ENCODE measurements at places on chromosomes 2 and 18. TPM values are rescaled to one million over a fixed set of nuclear protein-coding genes. Genes with fewer than 3 reads are reported as not detected.

The TSPYL6 gene
- total RNA-seq, result not detected

DNA sequence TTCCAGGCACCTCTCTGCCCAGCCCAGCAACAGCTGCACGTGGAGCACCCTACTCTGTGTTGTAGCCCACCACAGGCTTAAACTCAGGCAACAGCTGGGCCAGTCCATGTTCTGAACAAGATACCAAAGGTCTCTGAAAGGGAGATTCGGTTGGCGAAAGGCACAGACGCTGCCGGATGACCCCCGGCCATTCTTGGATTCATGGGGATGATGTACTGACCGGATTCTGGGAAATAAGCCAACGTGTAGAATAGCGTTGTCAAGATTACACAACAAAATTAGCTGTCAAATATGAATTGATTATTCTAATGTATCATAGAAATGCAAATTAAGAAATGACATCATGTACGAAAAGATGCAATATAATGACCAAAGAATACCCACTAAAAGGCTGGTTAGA, 283.0 kb upstream of the PXDN start:
- no peak for DNase-seq
- no peak overlapping the region for H3K27ac ChIP-seq

GRCh38 chr18:808502-808901, 3.5 kb downstream of the YES1 start:
- H3K27me3 ChIP-seq, result no peaks in the 10 kb centered on the region
- no peak for DNase-seq
- H3K36me3 ChIP-seq, result no peaks in the 10 kb centered on the region

- DNase-seq, result no peak
- no peak overlapping the region for H3K27ac ChIP-seq
- no peak overlapping the region for H3K4me3 ChIP-seq
- no peaks in the 10 kb centered on the region for H3K36me3 ChIP-seq
- no peaks in the 10 kb centered on the region for H3K27me3 ChIP-seq
Observed at GRCh38 chr2:42566025-42566424, 2.4 kb upstream of the MTA3 start.

GRCh38 chr2:55084641-55085040, 34.4 kb upstream of the RTN4 start:
- H3K4me3 ChIP-seq, result no peak overlapping the region
- no peak overlapping the region for H3K27ac ChIP-seq
- H3K36me3 ChIP-seq, result no peaks in the 10 kb centered on the region
- no peaks in the 10 kb centered on the region for H3K4me1 ChIP-seq
- no peak for DNase-seq

DNA sequence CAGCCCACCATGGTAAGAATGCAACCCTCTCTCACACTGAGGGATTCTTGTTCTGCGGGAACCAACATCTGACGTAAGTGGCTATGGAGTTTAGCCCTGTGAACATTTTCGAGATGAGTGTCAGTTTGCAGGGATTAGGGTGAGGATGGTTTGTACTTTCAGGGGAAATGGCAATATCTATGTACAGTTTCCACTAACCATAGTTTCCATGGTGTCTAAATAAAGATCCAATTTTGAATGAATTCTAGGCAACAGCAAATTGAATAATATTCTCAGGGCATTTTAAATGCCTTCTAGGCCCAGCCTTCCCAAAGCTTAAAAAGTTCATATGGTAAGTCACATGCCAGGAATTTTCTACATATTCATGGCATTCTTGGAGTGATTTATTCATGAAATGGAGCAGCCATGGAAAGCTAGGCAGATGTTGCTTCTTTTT, 105.4 kb upstream of the MMADHC start:
- no peak overlapping the region for H3K27ac ChIP-seq
- H3K36me3 ChIP-seq, result no peaks in the 10 kb centered on the region
- no peak overlapping the region for H3K4me3 ChIP-seq
- no peaks in the 10 kb centered on the region for H3K4me1 ChIP-seq
- no peak for DNase-seq
